Umbilical cord (tissue), 2 donors: ENCODE measurements at places on chromosomes 5 and 9. TPM values are rescaled to one million over a fixed set of nuclear protein-coding genes. Genes with fewer than 3 reads are reported as not detected.

GRCh38 chr9:68690088-68690487 lies 15.0 kb upstream of the PIP5K1B start:
- DNase-seq: peak; percentile 76

DNA sequence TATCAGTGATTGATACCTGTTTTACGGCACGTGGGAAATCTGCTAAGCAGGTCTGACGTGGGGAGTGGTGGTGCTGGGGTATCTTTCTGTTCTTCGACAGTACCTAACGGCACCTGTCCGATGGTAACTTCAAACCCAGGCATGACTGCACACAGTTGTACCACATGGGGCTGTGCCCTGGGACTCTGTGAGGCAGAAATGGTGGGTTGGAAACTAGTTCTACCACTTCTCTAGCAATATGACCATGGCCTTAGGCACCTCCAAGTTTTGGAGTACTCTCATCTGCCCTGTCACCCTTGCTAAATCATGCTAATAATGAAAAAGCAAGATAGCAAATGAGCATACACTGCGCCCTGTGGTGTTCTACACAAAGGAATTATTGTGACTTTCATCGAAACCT lies 30.9 kb downstream of the EPB41L4B start:
- no peak for DNase-seq

F2RL2 gene
- total RNA-seq: 0.96 TPM

SLC12A7 gene
- 5.1 TPM for total RNA-seq

DNA sequence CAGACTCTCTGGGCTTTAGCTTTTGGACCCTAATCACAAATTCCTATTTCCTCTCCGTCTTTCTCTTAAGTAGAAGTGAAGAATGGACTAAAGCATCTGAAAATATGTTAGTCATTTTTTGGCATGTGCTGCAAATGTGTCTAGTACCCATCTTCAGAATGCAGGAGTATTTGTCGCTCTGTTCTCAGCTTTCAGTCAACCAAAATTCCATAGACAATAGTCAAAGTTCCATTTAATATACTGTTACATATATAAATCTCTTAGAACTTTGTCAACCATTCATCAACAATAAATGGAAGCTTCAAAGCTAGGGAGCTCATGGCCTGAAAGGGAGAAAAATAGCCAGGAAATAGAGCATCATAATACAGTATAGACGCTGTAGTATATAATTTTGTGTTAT lies 509.4 kb downstream of the BNC2 start:
- DNase-seq: no peak

- no peak for DNase-seq
Observed at GRCh38 chr5:20340126-20340525, 352.1 kb upstream of the CDH18 start.
